NCI-H1105 treated with DMSO at 0.1 percent for 48 hours (cell line): ENCODE measurements at places on chromosomes 12 and 14.

- DNase-seq = no peak
Measured at GRCh38 chr14:96264853-96265252, 8.8 kb downstream of the BDKRB1 start.

DNA sequence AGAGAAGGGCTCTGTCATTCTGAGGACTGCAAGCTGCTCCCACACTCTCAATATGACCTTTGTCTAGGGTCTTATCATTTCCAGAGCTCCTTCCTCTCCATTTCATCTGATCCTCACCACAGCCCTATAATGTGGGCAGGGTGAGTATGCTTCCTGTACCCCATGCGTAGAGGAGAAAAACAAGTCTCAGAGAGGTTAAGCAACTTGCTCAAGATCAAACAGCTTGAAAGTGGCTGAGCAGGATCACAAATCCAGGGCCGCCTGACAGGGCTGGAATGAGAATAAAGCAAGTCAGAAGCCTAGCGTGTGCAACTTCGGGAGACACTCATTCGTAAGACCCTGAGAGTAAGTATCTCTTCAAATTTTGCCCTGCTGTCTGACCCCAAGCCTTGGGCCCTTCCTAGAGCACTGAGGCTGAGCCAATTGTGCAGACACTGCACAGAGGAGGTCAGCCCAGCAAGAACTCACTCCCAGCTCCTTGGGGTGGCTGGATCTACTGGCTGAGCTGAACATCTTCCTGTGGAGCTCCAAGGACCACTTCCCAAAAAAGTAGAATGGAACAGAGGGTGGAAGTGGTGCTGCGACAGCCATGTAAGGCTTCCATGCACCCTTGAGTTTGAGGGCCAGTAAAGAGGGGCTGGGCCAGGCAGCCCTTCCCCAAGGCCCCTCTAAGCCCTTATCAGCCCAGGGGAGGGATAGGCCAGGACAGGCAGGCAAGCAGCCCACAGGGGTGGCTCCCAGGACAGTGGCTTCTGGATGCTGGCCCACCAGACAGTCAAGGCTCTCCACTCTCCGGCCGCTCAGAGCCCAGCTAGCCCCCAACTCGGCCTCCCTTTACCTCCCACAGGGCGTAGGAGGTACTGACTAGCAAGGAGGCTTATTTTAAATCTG is 10.5 kb downstream of the ZFP36L1 start:
- DNase-seq = no peak

DNA sequence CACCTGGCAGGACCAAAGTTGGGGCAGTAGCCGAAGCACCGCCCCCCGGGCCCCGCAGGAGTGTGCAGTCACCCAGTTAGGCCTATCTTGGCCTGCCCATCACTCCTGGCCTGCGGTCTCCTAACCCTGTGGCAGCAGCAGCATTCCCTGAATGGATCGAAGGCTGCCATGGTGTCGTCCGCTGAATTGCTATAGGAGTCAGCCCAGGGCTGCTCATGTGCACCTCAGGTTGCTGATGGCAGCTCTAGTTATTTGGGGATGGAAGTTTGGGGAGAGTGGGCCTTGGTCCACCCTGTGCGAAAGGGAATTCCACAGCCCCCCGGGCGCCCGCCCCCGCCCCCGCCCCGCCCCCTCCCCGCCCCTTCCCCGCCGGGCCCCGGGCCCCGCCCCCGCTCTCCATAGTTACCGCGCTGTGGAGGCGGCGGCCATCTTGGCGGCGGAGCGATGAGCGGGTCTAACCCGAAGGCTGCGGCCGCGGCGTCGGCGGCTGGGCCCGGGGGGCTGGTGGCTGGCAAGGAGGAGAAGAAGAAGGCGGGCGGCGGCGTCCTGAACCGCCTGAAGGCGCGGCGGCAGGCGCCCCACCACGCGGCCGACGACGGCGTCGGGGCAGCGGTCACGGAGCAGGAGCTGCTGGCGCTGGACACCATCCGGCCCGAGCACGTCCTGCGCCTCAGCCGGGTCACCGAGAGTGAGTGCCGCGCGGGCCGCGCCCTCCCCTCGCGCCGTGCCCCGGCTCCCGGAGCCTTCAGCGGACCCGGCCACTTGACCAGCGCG is at the start of gene UNC119B:
TSS of gene UNC119B (plus strand) at position 428 of the 774 bp plus-strand sequence. CDS start at position 445, 17 bp downstream.
- peak; percentile 67 for DNase-seq

- DNase-seq = no peak
Measured at GRCh38 chr12:92229381-92229780, 83.7 kb upstream of the BTG1 start.

DNA sequence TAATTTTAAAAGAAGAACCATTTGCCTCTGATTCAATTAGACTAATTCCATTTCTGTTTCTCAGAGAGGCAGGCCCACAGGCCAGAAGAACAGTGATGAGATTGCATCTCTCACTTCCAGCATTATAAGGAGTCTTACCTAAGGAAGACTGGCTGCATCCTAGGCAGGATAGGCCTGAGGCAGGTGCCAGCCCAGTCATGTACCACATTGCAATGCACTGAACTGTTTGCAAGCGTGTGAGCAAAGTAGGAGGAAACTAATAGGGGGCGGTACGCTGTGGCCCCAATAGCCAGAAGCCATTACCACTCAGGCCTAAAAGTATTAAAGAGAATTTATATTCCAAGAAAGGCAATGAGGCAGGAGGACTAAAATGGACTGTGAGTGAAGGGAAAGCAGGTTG is 12.1 kb upstream of the CNIH1 start:
- DNase-seq = no peak

DNA sequence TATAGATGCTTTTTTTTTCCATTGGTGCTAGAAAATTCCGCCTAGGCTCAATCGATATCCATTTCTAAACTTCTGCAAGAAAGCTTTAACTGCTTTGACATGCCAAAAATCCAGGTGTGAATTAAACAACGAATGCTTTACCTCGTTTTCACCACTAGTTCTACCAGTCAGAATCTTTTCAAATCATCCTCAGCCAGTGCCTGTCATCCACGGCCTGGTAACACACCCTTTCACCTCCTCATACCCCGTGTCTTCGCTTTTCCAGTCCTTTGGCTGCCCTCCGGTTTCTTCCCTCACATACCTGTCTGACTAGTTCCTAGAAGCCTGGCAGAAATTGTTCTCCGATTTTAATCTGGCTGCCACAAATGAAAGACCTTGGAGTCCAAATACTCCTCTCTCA is 1.4 kb upstream of the PHC1 start:
- DNase-seq = peak; percentile 65

DNA sequence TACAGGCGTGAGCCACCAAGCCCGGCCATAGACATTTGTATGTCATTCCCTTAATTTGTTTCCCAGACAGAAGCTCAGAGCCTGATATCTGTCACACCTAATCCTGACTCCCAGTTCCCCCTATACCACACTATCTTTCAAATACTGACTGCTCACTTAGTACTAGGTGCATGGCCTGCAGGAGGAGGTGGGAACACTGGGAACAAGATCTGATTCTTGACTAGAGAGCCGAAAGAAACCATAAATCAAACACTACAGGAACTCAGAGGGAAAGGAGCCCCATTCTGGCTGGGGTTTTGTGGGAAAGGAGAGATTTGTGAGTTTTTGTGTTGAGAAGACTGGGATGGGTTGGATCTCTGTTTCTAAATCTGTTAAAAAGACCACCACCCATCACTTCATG is 4.9 kb downstream of the KHNYN start:
- DNase-seq = no peak

GRCh38 chr14:60189923-60190840 is 25.0 kb upstream of the DHRS7 start:
- DNase-seq = no peak

- DNase-seq = no peak
Measured at GRCh38 chr12:51382173-51382572, 9.0 kb downstream of the GALNT6 start.

DNA sequence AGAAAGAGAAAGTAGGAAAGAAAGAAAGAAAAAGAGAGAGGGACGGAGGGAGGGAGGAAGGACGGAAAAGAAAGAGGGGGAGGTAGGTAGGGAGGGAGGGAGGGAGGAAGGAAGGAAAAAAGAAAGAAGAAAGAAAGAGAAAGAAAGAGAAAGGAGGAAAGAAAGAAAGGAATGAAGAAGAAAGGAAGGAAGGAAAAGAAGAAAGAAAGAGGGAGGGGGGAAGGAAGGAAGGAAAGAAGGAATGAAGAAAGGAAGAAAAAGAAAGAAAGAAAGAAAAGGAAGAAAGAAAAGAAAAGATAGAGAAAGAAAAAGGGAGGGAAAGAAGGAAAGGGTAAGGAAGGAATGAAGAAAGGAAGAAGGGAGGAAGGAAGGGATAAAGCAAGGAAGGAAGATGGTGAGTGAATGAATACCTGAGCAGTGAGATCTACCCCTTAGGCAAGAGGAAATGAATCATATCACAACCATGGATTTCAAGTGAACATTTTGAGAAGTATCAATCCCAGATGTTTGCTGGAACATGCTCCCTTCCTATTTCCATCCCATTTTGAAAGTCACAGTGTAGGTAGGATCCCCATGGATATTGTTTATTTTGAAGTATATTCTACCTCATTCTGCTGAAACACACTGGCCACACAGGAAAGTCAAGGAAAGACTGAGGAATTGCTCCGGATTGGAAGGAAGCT is 639.4 kb upstream of the TBX3 start:
- DNase-seq = no peak

DNA sequence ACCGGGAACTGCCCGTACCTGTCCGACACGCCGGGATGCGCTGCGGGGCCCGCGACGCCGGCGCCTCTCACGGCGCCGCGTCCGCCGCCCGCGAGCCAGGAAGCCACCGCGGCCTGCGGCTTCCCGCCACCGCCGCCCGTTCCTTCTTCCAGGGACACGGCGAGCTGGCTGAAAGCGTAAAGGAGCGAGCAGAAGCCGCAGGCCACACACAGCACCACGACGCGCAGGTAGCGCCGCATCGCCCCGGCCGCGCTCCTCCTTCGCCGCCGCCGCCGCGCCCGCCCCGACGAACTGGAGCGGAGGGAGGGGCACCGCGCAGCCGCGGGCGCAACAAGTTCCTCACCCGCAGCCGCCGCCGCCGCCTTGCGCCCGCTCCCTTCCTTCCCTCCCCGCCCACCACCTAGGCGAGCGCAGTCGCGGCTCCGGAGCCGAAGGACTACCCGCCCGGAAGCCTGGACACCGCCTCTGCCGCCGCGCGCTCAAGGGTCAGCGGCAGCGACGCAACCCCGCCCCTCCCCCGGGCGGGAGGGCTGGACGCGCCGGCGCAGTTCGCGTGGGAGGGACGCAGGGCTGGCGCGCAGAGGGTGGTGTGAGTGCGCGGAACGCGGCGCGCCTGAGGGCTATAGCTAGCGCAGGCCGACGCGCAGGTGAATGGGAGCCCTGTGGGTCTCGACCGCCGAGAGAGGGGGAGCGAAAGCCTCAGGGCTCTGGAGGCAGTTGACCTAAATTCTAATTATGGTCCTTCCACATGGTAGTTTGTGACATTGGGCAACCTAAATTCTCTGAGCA is at the start of gene GXYLT1:
TSS of gene GXYLT1 (minus strand) at position 467 of the 789 bp plus-strand sequence. CDS start at position 239, 228 bp downstream.
- DNase-seq = peak; percentile 94

GRCh38 chr14:52413729-52414408 is 99.8 kb downstream of the PTGER2 start:
- DNase-seq = no peak

DNA sequence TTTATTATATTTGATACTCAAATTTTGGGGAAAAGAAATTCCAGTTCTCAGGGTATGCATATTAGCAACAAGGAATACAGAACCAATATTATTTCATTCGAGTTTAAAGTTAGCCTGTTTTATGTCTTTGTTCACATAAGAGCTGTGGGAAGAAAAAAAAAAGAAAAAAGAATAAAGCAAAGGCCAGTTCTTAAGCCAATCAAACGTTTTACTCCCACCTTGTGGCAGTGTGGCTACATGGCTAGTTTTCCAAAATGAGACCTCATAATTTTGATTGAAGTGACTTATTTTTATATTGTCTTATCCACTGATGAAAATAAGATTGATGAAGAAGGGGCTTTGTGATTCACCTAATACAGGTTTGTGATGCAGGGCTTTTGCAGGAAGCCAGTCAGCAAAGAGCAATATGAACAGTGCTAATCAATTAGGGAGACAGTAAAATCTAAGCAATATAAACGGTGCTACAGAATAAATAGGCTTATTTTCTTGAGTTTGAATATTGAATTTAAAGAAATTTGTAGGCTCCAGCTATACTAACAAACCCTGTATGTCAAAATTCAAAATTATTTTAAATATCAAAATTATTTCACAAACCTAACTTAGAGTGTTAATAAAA is 624.1 kb upstream of the FOXG1 start:
- DNase-seq = peak; percentile 75

GRCh38 chr14:20365928-20366327 is 22.5 kb downstream of the PARP2 start:
- no peak for DNase-seq

- peak; percentile 61 for DNase-seq
Measured at GRCh38 chr12:9925705-9926393, 6.3 kb downstream of the CLEC2A start.

DNA sequence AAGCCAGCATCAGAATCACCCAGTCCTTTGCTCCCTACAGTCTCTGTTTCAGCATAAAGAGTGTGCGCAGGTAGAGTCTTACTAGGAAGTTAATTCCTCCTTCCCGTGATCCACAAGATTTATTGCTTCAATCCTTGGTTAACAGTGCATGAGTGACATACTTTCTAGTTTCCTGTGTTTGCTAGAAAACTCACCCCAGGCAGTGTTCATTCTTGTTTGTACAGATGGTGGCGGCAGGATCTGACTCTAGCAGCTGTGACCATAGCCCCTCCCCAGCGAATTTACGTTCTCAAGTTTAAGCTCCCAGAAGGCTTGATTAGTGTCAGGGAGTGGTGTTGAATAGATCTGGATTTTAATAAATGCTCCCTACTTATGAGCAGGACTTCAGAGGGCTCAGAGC is 75.9 kb upstream of the ANO2 start:
- no peak for DNase-seq

DNA sequence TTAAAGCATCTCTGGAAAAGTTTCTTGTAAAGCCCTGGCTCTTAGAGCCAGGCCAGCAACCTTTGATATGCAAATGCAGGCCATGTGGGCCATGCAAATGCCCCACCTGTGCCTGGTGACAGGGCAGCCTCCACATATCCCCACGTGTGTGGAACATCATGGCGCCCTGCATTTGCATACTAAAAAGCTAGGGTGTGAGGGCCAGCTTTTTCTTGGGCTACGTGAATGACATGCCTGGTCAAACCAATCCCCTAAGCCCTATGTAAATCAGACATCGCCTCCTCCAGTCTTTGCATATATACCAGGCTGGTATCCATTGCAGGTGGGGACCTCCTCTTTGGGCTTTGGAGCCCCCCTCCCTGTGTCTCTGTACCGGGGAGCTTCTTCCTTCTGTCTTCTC is 6.4 kb downstream of the CSRP2 start:
- no peak for DNase-seq

DNA sequence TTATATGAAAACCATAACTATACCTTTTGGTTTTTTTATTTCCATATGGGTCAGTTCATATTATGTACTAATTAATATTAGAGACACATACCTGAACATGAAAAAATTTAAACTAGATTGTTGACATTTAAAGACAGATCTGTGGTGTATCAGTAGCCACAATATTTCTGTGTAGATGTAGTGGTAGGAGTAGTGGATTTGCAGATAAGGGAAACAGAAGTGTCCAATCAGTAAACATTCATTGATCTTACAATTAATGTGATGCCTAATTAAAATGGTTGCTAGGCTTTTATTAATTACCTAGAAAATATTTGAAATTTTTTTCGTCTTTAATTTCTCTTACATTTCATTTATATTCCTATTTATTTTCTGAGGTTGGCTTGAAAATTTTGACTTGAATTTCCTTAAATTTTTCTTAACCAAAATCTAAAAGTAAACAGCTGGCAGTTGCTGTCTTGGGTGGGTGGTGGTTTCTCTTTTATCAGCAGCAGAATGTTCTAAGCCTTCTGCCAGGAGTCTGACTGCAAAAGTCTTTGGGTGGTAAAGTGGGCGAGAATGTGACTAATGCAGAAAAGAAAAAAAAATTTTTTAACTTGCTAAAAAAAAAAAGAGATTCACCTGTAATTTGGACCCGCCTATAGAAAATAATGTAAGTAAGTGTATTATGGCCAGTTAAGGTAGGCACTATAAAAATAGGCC is 2.4 kb downstream of the FGFR1OP2 start:
- DNase-seq = no peak

- peak; percentile 65 for DNase-seq
Measured at GRCh38 chr14:93112891-93113677, 2.6 kb downstream of the ITPK1 start.
